Mucosa of descending colon (tissue), 3 donors: ENCODE measurements at places on chromosomes 7 and 10. TPM values are rescaled to one million over a fixed set of nuclear protein-coding genes. Genes with fewer than 3 reads are reported as not detected.

- no peak for DNase-seq
These were observed 30.5 kb downstream of the JAKMIP3 start for GRCh38 chr10:132096223-132096622.

DNA sequence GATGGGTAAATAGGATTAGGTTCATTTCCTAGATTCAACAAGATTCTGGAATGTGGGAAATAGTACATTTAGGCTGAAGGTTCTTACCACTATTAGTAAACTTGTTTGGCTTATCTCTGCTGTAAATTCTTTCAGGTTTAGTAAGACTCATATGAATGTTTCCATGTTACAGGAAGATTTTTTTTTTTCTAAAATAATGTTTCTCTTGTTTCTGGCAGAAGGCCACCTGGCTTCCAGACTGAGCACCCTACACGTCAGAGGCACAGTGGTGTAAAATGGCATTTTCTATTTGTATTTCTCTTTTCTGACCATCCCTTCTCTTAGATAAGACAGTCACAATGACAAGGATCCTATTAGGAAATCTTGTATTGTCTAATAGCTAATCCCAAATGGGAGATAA is 22.7 kb upstream of the AASS start:
- no peak for DNase-seq

DNA sequence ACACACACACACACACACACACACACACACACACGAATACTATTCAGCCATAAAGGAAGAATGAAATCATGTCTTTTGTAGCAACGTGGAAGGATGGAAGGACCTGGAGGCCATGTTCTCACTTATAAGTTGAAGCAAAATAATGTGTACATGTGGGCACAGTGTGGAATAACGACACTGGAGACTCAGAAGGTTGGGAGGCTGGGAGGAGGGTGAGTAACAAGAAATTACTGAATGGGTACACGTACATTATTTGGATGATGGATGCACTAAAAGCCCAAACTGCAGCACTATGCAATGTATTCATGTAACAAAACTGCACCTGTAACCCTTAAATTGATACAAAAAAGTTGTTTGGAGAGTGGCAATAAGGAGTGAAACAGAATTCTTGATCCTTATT is 32.1 kb downstream of the KMT2C start:
- DNase-seq: no peak

- DNase-seq: no peak
These were observed 112.8 kb upstream of the PPP2R2D start for GRCh38 chr10:131787961-131788360.

- no peak for DNase-seq
These were observed 70.4 kb downstream of the HERPUD2 start for GRCh38 chr7:35624299-35625186.

Gene C7orf57
- not detected for total RNA-seq

Gene TAS2R3
- total RNA-seq: 3.0 TPM

DNA sequence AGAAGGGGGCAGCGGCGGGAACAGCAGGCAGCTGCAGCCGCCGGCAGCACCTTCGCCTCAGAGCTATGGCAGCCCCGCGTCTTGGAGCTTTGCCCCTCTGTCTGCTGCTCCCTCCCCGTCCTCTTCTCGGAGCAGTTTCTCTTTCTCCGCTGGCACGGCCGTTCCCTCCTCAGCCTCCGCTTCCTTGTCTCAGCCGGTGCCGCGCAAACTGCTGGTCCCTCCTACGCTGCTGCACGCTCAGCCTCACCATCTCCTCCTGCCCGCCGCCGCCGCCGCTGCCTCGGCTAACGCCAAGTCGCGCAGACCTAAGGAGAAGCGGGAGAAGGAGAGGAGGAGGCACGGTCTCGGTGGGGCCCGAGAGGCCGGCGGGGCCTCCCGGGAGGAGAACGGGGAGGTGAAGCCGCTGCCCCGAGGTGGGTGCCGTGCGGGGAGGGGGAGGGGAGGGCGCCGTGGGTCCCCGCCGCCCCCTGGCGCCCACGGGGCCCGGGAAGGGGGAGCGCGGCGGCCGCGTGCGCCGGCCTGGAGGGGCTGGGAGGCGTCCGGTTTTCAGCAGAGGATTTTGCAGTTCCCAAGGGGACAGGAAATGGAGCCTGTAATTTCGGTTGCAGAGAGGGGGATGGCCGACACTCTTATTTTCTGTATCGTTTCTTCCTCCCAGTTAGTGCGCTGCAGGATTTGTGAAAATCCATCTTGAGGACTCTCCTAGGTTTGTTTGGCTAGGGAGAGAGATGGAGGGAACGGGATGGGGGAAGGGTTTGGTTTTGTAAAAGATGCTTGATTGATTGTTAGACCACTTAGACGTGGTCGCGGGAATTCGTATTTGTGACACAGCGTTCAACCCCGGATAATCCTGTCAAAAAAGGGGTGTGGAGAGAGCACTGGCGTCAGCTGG is 630 bp downstream of the RSBN1L start:
- peak; percentile 78 for DNase-seq

DNA sequence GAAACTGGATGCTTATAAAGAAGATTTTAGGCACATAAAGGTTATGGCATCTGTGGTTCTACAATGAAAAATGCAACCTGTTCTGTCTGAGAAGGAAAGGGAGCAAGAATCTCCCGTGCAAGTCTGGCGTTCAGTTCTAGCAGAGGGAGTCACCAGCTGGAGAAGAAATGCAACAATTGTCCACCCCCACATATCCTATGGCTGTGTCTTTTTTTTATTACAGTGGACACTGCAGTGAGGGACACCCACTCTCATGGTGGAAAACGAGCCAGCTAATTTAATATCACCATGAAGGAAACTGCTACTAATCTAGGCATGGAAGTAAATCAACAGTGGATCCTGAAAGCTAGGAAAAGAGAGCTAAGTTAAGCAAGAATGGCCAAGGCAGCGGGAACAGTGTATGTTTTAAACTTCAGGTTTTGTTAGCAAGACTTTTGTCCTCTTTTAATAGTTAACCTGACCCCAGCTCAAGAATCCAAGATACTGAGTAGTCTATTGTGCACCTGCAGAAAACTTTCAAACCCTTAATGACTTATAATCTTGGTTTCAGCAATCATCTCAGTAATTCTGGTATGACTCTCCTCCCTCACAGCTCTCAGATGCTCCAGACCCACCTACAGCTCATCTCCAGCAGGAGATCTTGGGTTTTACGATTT is 149.3 kb downstream of the FGFR2 start:
- DNase-seq: no peak

DNA sequence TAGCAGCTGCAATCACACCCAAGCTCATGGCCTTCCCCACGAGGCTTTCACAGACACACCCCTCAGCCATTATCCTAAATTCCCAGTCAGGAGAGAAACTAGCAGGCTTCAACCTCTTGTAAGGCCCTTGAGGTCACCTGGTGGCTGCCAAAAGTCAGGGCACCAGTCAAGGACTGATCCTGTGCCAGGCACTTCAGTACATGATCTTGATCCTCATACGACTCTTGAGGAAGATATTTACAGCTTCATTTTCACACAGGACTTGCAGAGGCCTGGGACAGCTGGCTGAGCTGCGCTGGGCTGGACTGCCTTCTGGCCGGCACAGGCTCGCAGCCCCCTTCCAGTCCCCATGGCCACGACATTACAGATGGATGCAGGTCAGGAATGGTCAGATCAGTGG is 8.8 kb downstream of the PDAP1 start:
- DNase-seq: no peak

Gene NAPEPLD
- 45.9 TPM for total RNA-seq

Gene SP4
- total RNA-seq: 6.0 TPM

GRCh38 chr10:16712883-16713282 is 104.3 kb downstream of the RSU1 start:
- DNase-seq: no peak

Gene CTNNA3
- total RNA-seq: 7.5 TPM

DNA sequence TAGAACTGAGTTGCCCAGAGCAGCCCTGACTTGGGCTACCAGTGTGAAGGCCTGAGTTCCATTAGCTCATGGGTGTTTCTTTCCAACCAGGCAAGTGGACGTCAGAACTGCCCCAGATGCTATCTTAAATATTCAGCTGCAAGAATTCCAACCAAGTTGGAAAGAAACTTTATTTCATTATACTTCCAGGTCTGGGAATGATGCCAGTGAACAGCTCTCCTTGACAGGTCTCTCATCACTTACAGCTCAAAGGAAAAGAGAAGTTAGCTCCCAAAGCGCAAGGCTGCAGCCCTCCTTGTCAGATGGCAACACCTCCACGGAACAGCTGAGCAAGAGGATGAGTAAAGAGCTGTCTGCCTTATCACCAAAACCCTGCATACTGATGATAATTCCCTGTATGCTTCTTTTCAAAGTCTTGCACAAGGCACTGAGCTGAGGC is 255.5 kb upstream of the AOAH start:
- no peak for DNase-seq

Gene MMP21
- total RNA-seq: not detected

Gene AOC1
- total RNA-seq: 756 TPM

GRCh38 chr7:101885597-101885955 is 68.2 kb downstream of the CUX1 start:
- no peak for DNase-seq

- DNase-seq: no peak
These were observed 269.1 kb downstream of the GATA3 start for GRCh38 chr10:8323428-8324054.

Gene ARMC10
- 32.2 TPM for total RNA-seq

- DNase-seq: no peak
These were observed 228.4 kb upstream of the INHBA start for GRCh38 chr7:41931263-41931646.

DNA sequence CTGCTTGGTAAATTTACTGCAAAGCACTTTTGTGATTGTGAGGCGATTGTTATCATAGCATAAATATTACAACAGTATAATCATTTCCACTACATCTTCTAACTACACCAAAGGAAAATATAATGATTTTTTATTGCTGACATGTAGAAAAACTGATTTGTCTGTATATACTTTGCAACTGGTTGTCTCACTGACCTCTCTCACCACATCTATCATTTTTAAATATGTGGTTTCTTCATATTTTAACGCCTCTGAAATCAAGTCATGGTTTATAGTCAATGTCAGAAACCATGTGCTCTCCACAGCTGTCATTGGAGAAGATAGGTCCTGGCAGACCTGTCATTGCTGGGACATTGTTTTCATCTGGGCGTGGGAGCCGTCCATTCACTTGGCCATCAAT is 315.4 kb upstream of the KLF6 start:
- no peak for DNase-seq

- no peak for DNase-seq
These were observed 1151.0 kb upstream of the PHF14 start for GRCh38 chr7:9822458-9823290.

GRCh38 chr10:119919826-119920225 is 27.3 kb downstream of the SEC23IP start:
- DNase-seq: no peak

DNA sequence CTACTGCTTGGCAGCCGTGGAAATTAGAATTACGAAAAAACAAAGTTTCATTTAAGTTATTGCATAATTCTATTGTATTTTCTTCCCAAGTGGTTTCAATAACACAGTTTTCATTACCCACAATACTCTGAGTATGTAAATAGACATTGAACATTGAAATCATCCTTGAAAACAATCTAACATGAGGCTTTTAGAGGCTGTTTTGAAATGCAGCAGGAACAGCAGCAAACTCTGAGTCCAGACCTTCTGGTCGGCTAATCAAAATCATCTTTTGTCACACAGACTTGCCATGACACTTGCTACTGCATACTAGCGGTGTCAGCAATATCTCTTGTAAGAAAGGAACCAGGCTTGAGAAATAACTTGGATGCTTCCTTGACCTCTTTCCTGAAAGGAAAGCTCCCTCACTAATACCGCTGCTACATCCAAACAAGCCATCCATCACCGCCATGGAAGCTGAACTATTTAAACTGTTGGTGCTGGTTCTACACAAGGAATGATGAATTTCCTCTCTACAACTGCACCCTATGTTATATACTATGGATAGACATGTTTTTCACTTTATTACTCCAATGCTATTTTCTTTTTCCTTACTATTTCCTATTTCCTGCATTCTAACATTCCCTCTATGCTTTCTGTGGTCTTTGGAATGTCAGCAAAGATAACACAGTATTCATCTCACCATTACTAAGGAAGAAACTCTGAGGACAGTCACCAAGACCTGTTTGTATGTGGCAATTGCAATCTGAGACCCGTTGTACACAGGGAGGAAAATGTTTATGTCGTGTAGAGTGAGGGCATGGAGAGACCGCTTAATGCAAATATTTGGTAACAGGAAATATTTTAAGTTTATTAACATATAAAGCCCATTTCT is 130.8 kb downstream of the ITGA8 start:
- DNase-seq: no peak

DNA sequence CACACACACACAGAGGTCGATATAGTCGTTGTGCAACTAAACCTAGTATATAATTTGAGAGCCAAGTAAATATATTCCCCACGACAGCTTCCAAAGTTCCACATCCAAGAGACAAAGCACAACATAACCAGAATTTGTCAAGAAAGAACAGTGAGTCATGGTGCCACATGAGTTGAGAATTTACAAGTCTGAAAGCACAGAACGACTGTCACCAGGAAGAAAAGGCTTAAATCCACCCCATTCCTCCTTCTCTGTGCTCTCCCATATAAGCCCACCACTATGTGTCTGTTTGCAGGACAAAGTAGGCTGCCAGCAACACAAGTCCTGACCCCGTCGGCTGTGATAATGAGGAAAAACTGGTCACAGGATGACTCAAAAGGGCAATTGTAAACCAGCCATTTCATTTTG is 32.8 kb downstream of the GSAP start:
- DNase-seq: no peak

DNA sequence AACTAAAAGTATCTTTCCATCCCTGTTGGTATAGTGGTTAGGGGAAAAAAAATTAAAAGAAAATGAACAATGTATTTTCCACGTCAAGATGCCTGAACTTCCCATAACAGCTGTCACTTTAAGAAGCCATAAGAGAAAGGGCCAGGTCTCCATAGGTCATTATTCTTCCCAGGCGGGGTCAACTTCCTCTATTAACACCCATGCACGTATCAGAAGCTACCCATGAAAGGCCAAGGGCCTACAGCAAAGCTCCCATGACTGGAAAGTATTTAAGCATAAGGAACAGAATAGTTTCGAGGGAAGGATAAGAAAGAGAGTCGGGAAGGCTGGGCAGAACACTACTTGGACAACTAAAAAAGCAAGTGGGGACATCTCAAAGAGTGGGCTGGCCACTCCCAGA is 40.1 kb downstream of the RBM28 start:
- no peak for DNase-seq

GRCh38 chr7:16590424-16590823 is 55.1 kb downstream of the ANKMY2 start:
- no peak for DNase-seq

GRCh38 chr7:44386139-44386913 is 60.9 kb upstream of the CAMK2B start:
- DNase-seq: no peak

Gene HKDC1
- 31.2 TPM for total RNA-seq

Gene ADRB1
- 1.8 TPM for total RNA-seq

Gene CALHM3
- total RNA-seq: not detected

Gene TRIM50
- not detected for total RNA-seq

GRCh38 chr7:143258831-143259230 is 4.4 kb upstream of the GSTK1 start:
- DNase-seq: peak; percentile 28

DNA sequence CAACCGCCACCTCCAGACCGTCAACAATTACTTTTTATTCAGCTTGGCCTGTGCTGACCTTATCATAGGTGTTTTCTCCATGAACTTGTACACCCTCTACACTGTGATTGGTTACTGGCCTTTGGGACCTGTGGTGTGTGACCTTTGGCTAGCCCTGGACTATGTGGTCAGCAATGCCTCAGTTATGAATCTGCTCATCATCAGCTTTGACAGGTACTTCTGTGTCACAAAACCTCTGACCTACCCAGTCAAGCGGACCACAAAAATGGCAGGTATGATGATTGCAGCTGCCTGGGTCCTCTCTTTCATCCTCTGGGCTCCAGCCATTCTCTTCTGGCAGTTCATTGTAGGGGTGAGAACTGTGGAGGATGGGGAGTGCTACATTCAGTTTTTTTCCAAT is 146.6 kb downstream of the CHRM2 start:
- no peak for DNase-seq

Gene COL28A1
- 19.0 TPM for total RNA-seq
